LHCN-M2 (cell line): ENCODE measurements at places on chromosomes 4 and X.

- no peak for DNase-seq
Observed at GRCh38 chr4:154961263-154961662, 180.2 kb downstream of the RBM46 start.

DNA sequence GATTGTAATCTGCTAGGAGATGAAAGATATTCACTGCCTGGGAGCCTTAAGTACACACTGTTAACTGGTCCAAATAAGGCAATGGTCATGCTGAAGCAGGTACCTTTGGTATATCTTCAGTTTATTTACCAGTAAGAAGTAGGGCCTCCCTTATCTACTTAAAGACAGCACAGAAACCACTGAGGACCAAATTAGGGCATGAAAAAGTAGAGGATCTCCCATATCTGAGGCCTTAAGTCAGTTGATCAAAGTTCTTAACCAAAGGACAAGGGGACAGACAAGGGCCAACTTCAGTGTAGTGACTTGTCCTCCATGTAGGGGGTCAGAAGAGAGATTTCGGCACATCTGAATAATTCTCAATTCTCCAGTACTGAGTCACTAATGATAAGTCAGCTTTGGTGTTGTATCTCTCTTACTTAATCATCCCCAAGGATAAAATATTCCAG lies 59.1 kb downstream of the AMELX start:
- no peak for DNase-seq

DNA sequence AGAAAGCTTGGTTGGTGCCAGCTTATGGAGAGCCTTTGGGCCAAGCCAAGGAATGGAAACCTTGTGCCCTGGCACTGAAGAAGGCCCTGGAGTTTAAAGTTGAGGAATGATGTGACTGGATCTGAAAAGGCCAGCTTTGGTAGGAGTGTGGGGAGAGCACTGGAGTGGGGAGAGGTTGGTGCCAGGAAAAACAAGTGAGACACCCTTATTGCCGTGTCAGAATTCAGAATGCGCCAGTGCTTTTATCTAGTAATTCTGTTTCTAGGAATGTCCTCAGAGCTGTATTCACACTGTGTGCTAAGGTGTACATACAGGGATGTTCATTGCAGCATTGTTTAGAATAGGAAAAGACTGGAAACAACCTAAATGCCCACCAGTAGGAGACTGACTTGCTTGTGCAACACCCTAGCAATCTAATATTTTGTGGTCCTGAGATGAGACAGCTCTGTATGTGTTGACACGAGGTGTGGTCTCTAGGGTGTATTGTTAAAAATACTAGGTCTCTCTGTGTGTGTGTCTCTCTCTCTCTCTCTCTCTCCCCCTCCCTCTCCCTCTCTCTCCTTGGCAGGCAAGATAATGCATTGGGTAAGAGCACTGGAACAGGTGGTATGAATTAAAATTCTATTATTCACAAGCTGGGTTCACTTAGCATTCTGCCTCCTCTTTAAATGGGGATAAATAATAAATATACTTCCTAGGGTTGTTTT lies 107.8 kb downstream of the GATB start:
- DNase-seq = peak; percentile 44

DNA sequence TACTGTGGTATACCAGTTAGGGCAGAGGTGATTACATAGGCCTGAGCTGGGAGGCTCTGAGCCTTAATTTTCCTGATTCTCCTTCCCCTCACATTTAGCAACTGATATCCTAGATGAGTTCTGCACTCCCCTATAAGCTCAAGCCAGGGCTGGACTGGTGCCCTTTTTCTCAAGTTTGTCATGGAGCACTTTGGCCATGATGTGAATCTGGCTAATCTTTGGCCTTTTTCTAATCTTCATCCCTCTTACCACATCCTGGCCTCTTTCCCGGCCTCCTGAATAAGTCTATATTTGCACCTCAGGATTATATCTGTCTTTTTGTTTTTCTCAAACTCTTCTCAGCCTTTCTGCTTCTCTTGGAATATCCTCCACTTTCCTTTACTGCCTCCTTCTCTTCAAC lies 10.9 kb upstream of the LAS1L start:
- DNase-seq = no peak

GRCh38 chr4:140790765-140791164 lies 34.6 kb upstream of the TBC1D9 start:
- no peak for DNase-seq

DNA sequence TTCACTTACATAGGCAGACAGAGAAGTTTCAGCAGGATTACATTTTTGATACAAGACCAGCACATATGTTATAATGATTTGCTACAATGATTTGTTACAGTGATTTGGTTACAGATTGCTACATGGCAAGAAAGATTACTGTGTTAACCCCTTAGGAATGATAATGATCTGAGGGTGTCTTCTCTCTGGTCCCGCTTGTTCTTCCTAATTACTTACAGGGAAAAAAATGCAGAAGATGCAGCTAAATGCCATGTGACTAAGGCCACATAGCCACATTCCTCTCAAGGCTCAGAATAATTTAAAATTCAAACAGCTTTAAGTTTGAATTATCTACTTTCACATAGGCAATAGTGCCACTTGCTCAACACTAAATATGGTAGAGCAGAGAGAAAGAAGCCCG lies 9.7 kb upstream of the LAP3 start:
- no peak for DNase-seq

- peak; percentile 19 for DNase-seq
Observed at GRCh38 chr4:85676850-85677590, 202.1 kb downstream of the ARHGAP24 start.

- DNase-seq = no peak
Observed at GRCh38 chr4:115688961-115689360, 575.5 kb upstream of the NDST4 start.

GRCh38 chr4:144667500-144667899 lies 21.5 kb downstream of the HHIP start:
- no peak for DNase-seq

GRCh38 chr4:123386609-123387008 lies 10.0 kb upstream of the SPRY1 start:
- DNase-seq = peak; percentile 35

- no peak for DNase-seq
Observed at GRCh38 chr4:123578276-123579029, 181.9 kb downstream of the SPRY1 start.

- DNase-seq = no peak
Observed at GRCh38 chr4:158771776-158772175, 3.0 kb downstream of the FNIP2 start.

GRCh38 chr4:1960170-1960825 lies 48.5 kb downstream of the NELFA start:
- DNase-seq = no peak

DNA sequence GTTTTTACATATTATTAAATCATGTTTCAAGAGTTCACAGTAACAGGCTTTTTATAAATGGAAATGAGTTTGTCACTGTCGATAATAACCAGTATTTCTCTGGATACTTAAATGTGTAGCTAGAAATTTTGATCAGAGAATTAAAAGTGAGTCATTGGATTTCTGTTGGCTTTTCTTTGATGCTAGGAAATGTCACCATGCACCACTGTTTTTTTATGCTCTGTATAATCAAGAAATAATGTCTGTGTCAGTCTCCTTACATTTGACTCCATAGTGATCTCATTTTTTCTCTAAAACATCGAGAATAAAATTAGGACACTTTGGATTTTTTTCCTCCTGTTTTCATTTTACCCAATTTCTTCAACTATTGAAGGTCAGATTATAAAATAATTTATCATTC lies 234.2 kb downstream of the RAPGEF2 start:
- DNase-seq = no peak

GRCh38 chr4:141971869-141972268 lies 335.5 kb downstream of the IL15 start:
- no peak for DNase-seq

GRCh38 chr4:173509036-173510001 lies 20.7 kb downstream of the HAND2 start:
- no peak for DNase-seq

GRCh38 chrX:129746557-129747470 lies 8.0 kb downstream of the XPNPEP2 start:
- DNase-seq = no peak

- DNase-seq = no peak
Observed at GRCh38 chr4:156146571-156146970, 192.9 kb upstream of the CTSO start.

- DNase-seq = no peak
Observed at GRCh38 chrX:50002067-50002714, 79.8 kb downstream of the CLCN5 start.

GRCh38 chrX:139828033-139828432 lies 104.8 kb downstream of the ATP11C start:
- no peak for DNase-seq

DNA sequence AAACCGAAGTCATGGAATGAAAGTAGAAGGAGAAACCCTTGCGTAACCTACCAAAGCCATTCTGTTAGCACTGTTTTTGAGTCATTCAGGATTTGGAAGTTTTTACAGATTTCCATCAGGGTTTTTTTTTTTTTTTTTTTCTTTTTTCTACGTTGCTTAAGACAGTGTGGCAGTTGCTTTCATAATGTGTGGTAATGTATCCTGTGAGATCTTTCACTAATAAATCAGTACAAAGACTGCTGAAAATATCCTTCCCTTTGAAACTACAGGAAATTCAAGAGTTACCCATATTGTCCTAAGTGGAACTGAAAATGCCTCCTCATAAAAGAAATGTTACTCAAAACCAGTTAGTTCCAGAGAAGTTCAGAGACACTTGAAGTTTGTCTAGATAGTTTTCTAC lies 137.8 kb downstream of the RAPGEF2 start:
- peak; percentile 57 for DNase-seq

GRCh38 chr4:182206916-182207315 lies 36.3 kb upstream of the TENM3 start:
- DNase-seq = no peak

GRCh38 chrX:20414066-20414465 lies 147.4 kb upstream of the RPS6KA3 start:
- DNase-seq = no peak

- DNase-seq = no peak
Observed at GRCh38 chr4:170949084-170949483, 859.3 kb upstream of the AADAT start.

- DNase-seq = no peak
Observed at GRCh38 chr4:10753856-10754402, 69.4 kb upstream of the CLNK start.

GRCh38 chr4:71472946-71473345 lies 134.1 kb downstream of the SLC4A4 start:
- peak; percentile 80 for DNase-seq
